ENCODE measurements at places on chromosomes 12 and 14.

DNA sequence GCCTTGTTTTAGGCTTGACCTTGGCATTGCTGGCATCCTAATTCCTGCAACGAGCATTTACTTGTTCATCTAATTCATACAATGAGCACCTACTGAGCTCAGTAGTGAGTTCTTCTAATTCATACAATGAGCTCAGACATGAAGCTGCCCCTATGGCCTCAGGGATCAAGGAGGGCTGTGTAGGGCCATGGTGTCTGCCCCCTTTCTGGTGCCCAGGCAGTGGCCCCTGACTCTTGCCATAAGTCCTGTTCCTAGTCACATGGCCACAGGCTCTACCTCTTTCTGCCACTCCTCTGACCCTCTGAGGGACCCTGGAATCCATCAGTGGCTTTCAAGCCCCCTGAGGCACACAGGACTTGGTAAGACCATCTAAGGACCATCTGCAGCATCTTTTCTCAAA is 148.8 kb downstream of the ZFP36L1 start:
- no peak for DNase-seq

- no peak for DNase-seq
These were observed 45.5 kb downstream of the MGST1 start for GRCh38 chr12:16392846-16393535.

DNA sequence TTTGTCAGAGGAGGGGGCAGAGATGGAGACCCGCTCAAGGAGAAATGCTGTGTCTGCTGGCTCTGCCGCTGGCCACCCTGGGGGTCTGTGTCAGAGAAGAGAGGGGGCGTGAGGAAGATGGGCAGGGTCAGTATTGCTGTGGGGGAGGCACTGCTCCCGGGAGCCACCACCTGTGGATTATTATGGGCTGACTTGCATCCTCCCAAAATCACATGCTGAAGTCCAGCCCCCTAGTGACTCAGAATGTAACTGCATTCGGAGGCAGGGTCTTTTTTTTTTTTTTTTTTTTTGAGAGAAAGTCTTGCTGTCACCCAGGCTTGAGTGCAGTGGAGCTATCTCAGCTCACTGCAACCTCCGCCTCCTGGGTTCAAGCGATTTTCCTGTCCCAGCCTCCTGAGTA is 12.3 kb downstream of the ABCD4 start:
- DNase-seq: peak; percentile 63

- no peak for DNase-seq
These were observed 22.5 kb downstream of the YBX3 start for GRCh38 chr12:10700581-10700980.

GRCh38 chr14:102218688-102219087 is 79.0 kb downstream of the WDR20 start:
- no peak for DNase-seq

- no peak for DNase-seq
These were observed 308.9 kb downstream of the BTG1 start for GRCh38 chr12:91836696-91837095.

- no peak for DNase-seq
These were observed 154.3 kb downstream of the CEP83 start for GRCh38 chr12:94305130-94305957.

- DNase-seq: no peak
These were observed 32.0 kb downstream of the MYL2 start for GRCh38 chr12:110888256-110888991.

GRCh38 chr14:38704220-38704619 is 398.8 kb downstream of the SEC23A start:
- no peak for DNase-seq

- DNase-seq: no peak
These were observed 668.9 kb downstream of the AACS start for GRCh38 chr12:125734137-125734536.

GRCh38 chr14:67411820-67412421 is at the start of gene PLEK2:
Gene PLEK2, minus strand, starts transcription at chr14:67412165. Its CDS starts 106 bp downstream, at chr14:67412059.
- peak; percentile 60 for DNase-seq

- DNase-seq: no peak
These were observed 32.0 kb downstream of the LRIG3 start for GRCh38 chr12:58888131-58888783.

DNA sequence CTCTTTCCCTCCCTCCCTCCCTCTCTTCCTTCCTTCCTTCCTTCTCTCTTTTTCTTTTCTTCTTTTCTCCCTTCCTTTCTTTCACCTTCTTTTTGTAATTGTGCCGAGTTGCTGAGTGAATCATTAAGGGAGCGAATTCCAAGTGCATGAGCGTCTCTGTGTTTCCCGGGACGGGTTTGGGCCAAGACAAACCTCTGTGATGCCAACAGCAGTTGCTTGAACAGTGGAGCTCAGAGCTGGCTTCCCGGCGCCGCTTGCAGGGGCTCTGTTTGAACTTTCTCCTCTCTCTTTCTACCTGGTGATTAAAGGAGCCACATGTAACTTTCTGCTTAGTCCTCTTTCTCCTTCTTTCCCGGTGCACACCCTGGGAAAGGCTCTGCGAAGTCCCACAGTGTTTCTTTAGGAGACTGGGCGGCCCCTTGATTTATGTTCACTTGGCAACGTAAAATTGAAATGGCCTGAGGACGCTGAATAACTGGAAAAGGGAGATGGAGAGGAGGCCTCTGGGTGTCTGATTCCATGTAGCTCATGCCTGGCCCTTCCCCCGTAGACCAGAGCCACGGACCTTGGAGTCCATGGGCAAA is 33.7 kb upstream of the MAP1LC3B2 start:
- DNase-seq: no peak

- no peak for DNase-seq
These were observed 76.9 kb upstream of the TMEM263 start for GRCh38 chr12:106878804-106879203.

GRCh38 chr12:1842183-1842904 is 22.0 kb downstream of the LRTM2 start:
- no peak for DNase-seq

GRCh38 chr14:100400115-100400514 is 77.0 kb downstream of the SLC25A47 start:
- DNase-seq: peak; percentile 53

- DNase-seq: peak; percentile 43
These were observed 212.6 kb downstream of the SLC16A7 start for GRCh38 chr12:59808317-59808910.

DNA sequence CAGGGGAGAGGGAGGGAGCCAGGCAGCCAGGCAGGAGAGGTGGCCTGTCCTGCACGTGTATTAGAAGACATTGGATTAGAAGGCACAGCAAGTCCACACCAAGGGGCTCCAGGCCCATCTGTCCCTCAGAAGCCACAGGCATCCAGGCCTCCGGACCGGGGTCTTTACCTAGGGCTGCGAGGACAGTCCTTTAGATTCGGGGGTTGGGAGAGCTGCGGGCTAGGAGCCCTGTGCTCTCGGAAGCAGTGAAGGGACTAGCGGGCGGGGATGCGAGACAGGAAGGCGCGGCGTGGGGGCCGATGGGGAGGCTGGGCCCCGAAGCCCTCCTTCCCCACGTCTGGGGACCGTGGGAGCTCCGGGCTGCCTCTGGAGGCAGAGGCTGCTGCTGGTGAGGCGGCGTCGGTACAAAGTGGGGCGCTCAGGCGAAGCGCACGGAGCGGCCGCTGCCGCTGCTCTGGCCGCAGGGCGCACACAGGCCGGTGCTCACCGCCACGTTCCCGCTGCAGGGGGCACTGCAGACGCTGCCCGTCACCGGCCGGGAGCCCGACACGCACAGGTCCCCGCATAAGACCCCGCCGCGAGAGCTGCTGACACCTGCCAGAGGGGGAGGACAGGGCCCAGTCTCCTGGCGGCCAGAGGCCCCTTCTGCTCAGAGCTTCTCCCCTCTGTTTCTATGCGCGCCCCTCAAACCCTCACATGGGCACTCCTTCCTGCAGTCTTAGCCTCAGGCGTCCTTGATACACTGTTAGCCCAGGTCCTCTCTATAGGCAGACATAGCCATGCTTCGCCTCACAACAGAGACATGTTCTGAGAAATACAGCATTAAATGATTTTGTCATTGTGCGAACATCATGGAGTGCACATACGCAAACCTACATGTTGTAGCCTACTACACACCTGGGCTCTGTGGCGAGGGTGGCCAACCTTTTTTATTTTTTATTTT is 17.3 kb downstream of the KRT7 start:
- no peak for DNase-seq

GRCh38 chr14:75456069-75456996 is 28.5 kb downstream of the JDP2 start:
- no peak for DNase-seq

- no peak for DNase-seq
These were observed 229.9 kb downstream of the EFCAB11 start for GRCh38 chr14:89724628-89724960.

GRCh38 chr12:15453613-15454012 is 131.3 kb downstream of the PTPRO start:
- DNase-seq: no peak

- DNase-seq: no peak
These were observed 105.4 kb downstream of the ITPR2 start for GRCh38 chr12:26727482-26728204.

- DNase-seq: no peak
These were observed 53.6 kb downstream of the R3HDM2 start for GRCh38 chr12:57377103-57377840.

DNA sequence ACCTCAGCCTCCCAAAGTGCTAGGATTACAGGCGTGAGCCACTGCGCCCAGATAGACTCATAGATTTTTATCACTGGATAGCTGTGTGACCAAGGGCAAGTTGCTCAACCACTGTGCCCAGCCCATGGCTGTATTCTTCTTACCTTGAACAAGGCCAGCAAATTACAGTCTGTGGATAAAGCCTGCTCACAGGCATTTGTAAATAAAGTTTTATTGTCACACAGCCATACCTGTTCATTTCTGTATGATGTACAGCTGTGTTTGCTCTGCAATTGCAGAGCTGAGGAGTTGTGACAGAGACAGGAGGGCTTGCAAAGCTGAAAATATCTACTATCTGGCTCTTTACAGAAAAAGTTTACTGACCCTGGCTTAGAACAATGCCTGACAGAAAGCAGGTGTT is 35.2 kb upstream of the LHX5 start:
- DNase-seq: no peak

Data from SK-N-SH (cell line).